A549 treated with DMSO at 1 μM for 4 hours (cell line): ENCODE measurements at places on chromosomes 5 and 9. TPM values are rescaled to one million over a fixed set of nuclear protein-coding genes. Genes with fewer than 3 reads are reported as not detected.

PCDHGA11 gene
- not detected in 5 replicates for total RNA-seq

BRINP1 gene
- 0.15 to 0.26 TPM (median 0.17 TPM) in 5 replicates for total RNA-seq

STPG3 gene
- total RNA-seq: not detected in 5 replicates

ENHO gene
- 1.2 to 2.7 TPM (median 1.9 TPM) in 5 replicates for total RNA-seq

KIF20A gene
- 43.0 to 53.6 TPM (median 47.9 TPM) in 5 replicates for total RNA-seq

ST8SIA4 gene
- total RNA-seq: 0.36 to 0.91 TPM (median 0.74 TPM) in 5 replicates

FRMD3 gene
- 1.5 to 2.7 TPM (median 2.1 TPM) in 5 replicates for total RNA-seq

TEX53 gene
- total RNA-seq: not detected in 5 replicates

MSX2 gene
- total RNA-seq: 5.2 to 6.7 TPM (median 5.5 TPM) in 5 replicates

BBLN gene
- 35.7 to 64.3 TPM (median 54.3 TPM) in 5 replicates for total RNA-seq

GARIN3 gene
- total RNA-seq: not detected in 5 replicates

SLC24A2 gene
- not detected in 5 replicates for total RNA-seq

LCN6 gene
- total RNA-seq: not detected in 5 replicates

DMRTA1 gene
- 0.94 to 1.2 TPM (median 1.1 TPM) in 5 replicates for total RNA-seq

PCDHGA2 gene
- total RNA-seq: 0.66 to 0.87 TPM (median 0.76 TPM) in 5 replicates

MARCHF3 gene
- total RNA-seq: 0.90 to 1.5 TPM (median 1.1 TPM) in 5 replicates

TXNDC8 gene
- not detected in 5 replicates for total RNA-seq

PCDHB5 gene
- total RNA-seq: 1.2 to 1.9 TPM (median 1.4 TPM) in 5 replicates

SLC6A19 gene
- total RNA-seq: not detected in 5 replicates

ZCCHC7 gene
- total RNA-seq: 11.2 to 16.2 TPM (median 13.0 TPM) in 5 replicates

PRR7 gene
- total RNA-seq: 13.5 to 37.0 TPM (median 31.3 TPM) in 5 replicates

GABRA6 gene
- total RNA-seq: not detected in 5 replicates

GDA gene
- total RNA-seq: 0.84 to 1.5 TPM (median 1.2 TPM) in 5 replicates

GFPT2 gene
- 34.6 to 54.2 TPM (median 51.6 TPM) in 5 replicates for total RNA-seq

CCL27 gene
- 0.27 to 0.39 TPM (median 0.34 TPM) in 4 of 5 replicates, not detected in the other for total RNA-seq

CA9 gene
- total RNA-seq: 3.4 to 8.1 TPM (median 6.2 TPM) in 5 replicates

FBXL17 gene
- total RNA-seq: 6.4 to 8.9 TPM (median 7.8 TPM) in 5 replicates

ANKRD34B gene
- total RNA-seq: 0.03 to 0.09 TPM (median 0.05 TPM) in 4 of 5 replicates, not detected in the other

TAF11L5 gene
- not detected in 5 replicates for total RNA-seq

DENND1A gene
- total RNA-seq: 7.8 to 12.7 TPM (median 11.8 TPM) in 5 replicates

LRRC19 gene
- total RNA-seq: not detected in 5 replicates
